ENCODE measurements at places on chromosomes 7 and 10.

- DNase-seq = no peak
Observed at GRCh38 chr10:33901166-33901565, 566.7 kb upstream of the NRP1 start.

DNA sequence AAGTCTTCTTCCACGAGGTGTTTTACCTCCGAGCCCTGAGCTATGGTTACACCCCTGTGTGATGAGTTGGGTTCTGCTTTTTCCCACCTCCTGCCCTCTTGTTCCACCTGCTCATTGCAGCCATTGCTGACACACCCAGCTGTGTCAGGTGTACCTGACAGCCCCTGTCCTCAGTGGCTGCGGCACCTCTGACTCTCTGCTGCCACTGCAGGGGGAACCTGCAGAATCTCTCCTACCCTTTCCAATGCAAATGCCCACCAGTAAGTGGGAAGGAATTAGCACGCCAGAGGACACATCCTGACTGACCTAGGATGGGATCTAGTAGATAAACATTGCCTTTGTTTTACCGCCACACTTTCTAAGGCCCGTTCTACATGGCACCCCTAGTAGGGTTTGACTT lies 600.9 kb upstream of the MKI67 start:
- no peak for DNase-seq

GRCh38 chr7:73899731-73900142 lies 38.8 kb downstream of the TMEM270 start:
- DNase-seq = no peak

DNA sequence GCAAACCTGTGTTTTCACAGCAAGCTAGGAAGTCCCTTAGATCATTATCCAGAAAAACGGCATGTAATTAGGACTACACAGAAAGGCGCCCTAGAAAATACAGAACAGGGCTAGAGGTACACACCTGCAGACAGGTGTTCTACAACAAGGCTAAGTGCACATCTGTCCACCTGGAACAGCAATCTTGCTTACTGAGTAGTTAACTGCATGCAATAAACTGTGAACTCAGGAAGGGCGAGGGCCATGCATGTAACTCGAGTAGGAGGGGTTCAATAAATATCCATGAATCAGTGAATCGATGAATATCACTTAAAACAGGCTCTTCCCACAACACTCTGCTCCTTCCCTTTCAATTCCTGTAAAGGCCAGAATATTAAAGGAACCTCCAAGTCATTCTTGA lies 22.0 kb downstream of the FAM171A1 start:
- no peak for DNase-seq

DNA sequence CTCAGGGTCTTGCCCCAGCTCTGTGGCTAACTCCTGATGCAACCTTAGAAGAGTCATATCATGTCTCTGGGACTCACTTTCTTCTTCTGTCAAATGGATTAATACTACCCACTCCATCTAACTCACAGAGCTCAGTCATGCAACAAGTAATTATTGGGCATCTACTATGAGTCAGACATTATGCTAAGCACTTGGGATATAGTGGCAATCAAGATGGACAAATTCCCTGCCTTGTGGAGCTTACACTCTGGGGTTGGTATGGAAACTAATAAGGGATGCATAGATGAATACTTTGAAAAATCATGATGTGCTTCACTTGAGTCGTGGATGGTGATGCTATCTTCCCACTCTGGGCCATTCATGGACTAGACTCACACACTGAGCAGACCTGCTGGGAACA lies 88.9 kb downstream of the KCNMA1 start:
- no peak for DNase-seq

Data from CD8-positive, alpha-beta T cell (primary cell).